Sigmoid colon (tissue), 7 donors: ENCODE measurements at places on chromosomes 2 and 18. TPM values are rescaled to one million over a fixed set of nuclear protein-coding genes. Genes with fewer than 3 reads are reported as not detected.

The MPV17 gene
- total RNA-seq = 68.6 TPM

The MSGN1 gene
- not detected for total RNA-seq

The CMPK2 gene
- total RNA-seq = 11.1 TPM

The C2orf66 gene
- not detected for total RNA-seq

The CERKL gene
- not detected for total RNA-seq

The TBR1 gene
- not detected for total RNA-seq

The KLHL30 gene
- total RNA-seq = 0.49 TPM

DNA sequence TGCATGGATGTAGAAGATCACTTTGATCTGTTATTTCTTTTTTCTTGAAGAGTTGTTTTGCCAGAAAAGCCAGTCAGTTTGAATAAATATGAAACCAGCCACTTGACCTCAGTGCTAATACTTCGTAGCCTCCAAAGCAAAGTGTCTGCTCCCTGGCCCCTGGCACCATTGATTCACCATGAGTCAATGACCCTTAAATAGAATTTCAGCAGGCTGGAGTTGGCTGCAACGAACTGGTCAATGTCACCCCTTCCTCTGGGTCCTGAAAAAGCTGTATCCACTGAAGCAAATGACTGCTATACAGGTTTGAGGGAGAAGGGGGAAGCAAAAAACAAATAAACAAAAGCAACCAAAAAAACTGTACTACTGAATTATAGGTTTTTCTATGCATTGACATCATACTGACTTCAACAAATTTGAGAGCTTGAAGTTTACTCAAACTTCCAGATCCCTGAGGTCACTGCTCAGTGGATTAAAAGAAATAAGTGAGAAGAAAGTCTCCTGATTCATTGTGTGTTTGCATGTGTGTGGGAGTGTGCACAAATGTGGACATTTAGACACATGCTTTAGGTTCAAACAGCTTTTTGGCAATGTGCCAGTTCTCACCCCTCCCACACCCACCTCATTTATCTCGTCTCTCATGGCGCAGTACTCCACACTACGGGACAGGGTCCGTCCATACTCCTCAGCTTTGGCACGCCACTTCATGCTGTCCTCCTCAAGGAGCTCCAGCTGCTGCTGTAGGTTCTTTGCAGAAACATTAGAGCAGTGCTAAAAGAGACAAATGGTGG lies 58.1 kb upstream of the TTN start:
- DNase-seq = no peak
- no peak overlapping the region for H3K27ac ChIP-seq
- H3K27me3 ChIP-seq = no peaks in the 10 kb centered on the region
- no peak overlapping the region for H3K4me3 ChIP-seq
- H3K36me3 ChIP-seq = no peaks in the 10 kb centered on the region
- H3K4me1 ChIP-seq = peaks cover 23% of the 10 kb centered on the region

DNA sequence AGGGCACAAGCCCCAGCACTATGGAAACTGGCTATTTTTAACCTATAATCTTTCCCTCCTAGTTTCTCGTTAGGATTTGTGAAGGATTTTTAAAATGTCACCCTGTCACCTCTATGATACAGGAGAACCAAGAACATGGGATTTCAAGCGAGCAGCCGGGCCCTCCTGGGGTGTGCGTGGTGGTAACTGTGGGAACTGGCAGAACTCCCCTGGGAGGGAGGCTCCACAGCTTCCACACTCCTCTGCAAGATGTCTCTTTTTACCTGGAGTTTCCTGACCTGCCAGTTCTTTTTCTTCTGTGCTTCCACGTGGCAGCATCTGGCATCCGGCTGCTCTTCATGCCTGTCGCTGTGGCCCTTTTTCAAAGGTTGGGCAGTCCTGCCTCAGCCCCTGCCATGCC lies 386.3 kb upstream of the MYT1L start:
- H3K36me3 ChIP-seq = no peaks in the 10 kb centered on the region
- no peak overlapping the region for H3K27ac ChIP-seq
- no peaks in the 10 kb centered on the region for H3K4me1 ChIP-seq
- no peaks in the 10 kb centered on the region for H3K27me3 ChIP-seq
- H3K4me3 ChIP-seq = no peak overlapping the region

- H3K4me3 ChIP-seq = no peak overlapping the region
- H3K36me3 ChIP-seq = no peaks in the 10 kb centered on the region
- no peak overlapping the region for H3K27ac ChIP-seq
- no peaks in the 10 kb centered on the region for H3K27me3 ChIP-seq
- DNase-seq = no peak
- no peaks in the 10 kb centered on the region for H3K4me1 ChIP-seq
Measured at GRCh38 chr2:138275881-138276280, 225.7 kb upstream of the SPOPL start.

DNA sequence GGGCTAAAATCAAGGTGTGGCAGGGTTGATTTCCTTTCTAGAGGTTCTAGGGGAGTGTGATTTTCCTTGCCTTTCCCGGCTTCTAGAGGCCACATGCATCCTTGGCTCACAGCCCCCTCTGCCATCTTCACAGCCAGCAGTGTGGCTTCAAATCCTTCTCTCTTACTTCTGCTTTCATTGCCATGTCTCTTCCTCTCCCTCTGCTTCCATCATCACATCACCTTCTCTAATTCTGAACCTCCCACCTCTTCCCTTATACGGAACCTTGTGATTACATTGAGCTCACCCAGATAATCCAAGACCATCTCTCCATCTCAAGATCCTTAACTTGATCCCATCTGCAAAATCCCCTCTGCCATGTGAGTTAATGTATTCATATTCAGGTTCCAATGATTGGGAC lies 56.2 kb upstream of the RMDN2 start:
- no peaks in the 10 kb centered on the region for H3K27me3 ChIP-seq
- H3K4me1 ChIP-seq = peaks cover 76% of the 10 kb centered on the region
- H3K27ac ChIP-seq = peak overlapping the region; percentile 82
- no peak overlapping the region for H3K4me3 ChIP-seq
- H3K36me3 ChIP-seq = no peaks in the 10 kb centered on the region
- no peak for DNase-seq

- H3K4me3 ChIP-seq = no peak overlapping the region
- no peaks in the 10 kb centered on the region for H3K27me3 ChIP-seq
- no peaks in the 10 kb centered on the region for H3K4me1 ChIP-seq
Measured at GRCh38 chr2:161992531-161992930, 81.5 kb downstream of the DPP4 start.
